ENCODE measurements at places on chromosomes 12 and 14.

DNA sequence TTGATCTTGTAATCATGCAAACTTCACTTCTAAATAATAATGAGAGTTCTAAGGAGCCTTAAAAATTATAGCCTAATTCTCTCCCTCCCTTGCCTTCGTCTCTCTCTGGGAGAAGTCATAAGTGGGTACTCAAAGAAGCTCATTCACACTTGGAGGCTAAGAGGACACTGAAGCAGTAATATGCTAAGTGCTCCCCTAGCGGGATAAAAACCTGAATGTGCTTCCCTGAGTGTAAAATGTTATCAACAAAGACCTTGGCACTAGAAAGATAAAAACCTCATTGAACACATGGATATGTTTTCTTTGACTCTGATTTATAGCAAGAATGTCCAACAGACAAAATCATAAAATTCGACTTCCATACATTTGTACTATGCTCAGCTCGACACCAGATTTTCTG lies 337.9 kb upstream of the NOVA1 start:
- DNase-seq, result no peak

- no peak for DNase-seq
Observed at GRCh38 chr14:76951166-76951565, 77.3 kb downstream of the IRF2BPL start.

DNA sequence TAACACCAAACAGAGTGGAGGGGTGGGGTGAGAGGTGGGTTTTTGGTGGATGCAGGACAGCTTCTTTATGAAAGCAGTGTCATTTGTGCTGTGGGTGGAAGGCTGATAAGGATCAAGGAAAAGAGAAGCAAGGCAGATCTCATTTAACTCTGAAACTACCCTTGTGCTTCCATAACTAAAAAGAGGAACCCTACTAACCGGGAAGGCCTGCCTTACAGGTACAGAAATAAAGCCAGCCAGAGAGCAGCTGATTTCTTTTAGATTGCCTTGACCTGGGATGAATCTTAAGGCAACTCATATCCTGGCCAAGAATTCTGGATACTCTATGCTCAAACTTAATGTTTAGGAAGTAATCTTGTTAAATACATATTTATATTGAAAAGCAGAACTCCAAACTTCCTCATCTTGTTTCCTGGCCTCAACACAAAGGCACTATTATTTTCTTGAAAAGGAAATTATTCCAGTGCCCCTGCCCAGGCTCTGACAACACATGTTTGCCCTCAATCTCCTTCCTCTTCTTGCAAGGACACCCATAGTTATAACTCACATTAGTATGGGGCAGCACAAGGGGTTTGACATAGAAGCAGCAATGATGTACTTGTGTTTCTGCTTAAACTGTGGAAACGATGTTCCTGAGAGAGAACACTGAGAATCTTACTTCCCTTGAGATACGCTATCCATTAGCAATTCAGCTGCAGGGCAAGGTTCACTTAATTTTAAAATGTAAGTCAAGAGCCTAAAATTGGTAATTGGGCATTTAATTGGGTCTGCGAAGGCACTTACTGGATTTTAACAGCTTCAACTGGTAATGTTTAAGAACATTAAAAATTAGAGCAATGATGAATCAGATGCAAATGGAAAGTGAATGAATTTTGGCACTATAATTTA lies 173.7 kb downstream of the STXBP6 start:
- no peak for DNase-seq

DNA sequence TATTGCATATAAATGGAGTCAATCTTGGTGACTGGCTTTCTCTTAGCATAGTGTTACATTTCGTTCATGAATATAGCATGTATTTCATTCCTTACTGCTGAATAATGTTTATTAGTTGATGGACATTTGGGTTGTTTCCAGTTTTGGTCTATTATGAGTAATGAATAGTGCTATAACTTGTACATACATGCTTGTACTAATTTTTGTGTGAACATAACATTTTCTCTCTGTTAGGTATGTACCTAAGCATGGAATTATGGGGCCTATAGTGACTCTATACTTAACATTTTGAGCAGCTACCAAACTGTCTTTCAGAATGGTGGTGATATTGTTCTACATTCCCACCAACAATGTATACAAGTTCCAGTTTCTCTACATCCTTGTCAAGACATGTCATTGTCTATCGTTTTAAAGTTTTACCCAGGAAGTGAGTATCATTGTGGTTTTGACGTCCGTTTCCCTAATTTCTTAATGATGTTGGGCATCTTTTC lies 23.1 kb downstream of the ATP2A2 start:
- DNase-seq, result no peak

DNA sequence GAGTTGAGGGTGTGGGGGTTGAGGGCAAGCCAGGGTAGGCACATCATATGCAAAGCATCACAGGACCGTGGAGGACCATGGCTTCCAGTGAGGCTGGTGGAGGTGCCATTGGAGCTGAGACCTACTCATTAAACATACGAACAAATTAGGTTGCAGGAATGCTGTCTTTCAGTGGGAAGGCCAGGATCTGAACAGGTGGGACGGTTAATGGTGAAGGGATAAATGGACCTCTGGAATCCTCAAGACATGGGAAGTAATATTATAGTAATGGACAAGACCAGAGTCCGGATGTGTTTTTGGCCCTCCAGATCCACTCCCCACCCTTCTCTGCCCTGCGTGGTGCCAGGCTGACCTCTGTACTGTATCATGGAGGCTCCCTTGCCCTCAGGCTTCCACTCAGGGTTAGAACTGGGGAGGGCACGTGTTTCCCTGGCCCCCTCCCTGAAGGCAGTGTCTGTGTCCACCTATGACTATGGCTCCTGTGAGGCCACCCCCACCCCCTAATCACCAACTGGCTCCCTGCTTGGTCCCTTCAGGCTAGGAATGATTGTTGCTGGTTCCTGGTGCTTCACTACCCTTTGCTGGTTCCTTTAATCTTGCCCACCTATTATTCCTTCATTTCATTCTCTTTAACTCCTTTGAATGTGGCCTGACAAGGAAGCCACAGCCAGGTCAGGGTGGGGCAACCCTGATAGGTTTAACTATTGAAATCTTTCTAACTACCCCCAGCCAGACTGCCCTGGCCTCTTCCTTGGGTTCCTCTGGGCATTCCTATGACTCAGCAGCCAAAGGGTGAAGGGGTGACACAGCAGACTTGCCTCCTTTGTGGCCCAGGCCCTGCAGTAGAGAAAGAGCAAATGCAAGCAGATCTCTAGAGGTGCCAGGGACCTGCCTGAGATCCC lies 10.7 kb downstream of the DHRS2 start:
- no peak for DNase-seq

DNA sequence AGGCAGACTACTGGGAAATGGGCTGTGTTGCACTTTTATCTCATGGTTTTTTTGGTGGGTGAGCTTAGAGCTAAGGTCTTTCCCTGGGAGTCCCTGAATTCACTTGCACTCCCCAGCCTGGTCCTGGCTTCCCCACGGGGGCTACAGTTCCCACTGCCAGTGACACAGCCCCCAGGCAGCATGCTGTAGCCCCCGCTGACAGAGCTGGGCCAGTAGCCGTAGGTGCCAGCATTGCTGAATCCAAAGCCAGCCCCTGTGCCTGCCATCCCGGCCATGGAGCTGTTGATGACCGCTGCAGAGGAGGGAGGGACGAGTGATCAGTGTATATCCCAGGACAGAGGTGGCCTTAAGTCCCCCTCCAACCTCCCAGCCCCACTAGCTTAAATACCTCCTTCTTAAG lies 6.9 kb upstream of the KRT72 start:
- no peak for DNase-seq

DNA sequence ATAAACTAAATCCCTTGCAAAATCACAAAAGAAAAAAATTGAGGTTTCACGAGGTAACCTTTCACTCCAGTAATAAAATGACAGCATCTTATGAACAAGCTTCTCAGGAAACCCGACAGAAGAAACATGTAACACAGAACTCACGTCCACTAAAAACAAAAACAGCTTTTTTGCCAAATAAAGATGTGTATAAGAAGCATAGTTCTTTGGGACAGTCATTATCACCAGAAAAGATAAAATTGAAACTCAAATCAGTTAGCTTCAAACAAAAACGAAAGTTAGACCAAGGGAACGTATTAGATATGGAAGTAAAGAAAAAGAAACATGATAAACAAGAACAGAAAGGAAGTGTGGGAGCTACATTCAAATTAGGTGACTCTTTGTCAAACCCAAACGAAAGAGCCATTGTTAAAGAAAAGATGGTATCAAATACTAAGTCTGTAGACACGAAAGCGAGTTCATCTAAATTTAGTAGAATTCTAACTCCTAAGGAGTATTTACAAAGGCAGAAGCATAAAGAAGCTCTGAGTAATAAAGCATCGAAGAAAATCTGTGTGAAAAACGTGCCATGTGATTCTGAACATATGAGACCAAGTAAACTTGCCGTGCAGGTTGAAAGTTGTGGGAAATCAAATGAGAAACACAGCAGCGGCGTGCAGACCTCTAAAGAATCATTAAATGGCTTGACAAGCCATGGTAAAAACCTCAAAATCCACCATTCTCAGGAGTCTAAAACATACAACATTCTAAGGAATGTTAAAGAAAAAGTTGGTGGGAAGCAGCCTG lies 25.8 kb downstream of the RESF1 start:
- no peak for DNase-seq

- DNase-seq, result no peak
Observed at GRCh38 chr12:86104087-86104486, 152.1 kb downstream of the MGAT4C start.

- DNase-seq, result no peak
Observed at GRCh38 chr12:25698772-25699171, 145.7 kb upstream of the LMNTD1 start.

- no peak for DNase-seq
Observed at GRCh38 chr12:57063991-57064685, 14.2 kb upstream of the MYO1A start.

DNA sequence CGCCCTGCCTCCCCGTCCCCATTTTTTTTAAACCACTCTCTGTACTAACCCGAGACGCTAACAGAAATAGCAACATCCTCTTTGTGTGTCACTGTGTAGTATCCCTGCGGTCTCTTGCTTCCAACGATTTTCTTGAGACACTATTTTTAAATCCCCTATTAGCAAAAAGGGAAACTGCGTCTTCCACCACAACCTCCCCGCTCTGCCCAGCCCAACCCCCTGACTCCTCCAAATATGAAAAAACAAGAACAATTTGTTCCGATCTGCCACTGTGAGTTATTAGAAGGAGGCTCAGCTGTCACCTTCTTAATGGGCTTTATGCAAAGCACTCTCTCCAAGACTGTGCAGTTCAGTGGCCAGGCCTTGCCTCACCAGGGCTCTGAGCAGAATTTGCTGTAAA lies 76.3 kb downstream of the MAP1LC3B2 start:
- DNase-seq, result no peak

GRCh38 chr12:43861015-43861839 lies 25.3 kb downstream of the TMEM117 start:
- DNase-seq, result peak; percentile 16

DNA sequence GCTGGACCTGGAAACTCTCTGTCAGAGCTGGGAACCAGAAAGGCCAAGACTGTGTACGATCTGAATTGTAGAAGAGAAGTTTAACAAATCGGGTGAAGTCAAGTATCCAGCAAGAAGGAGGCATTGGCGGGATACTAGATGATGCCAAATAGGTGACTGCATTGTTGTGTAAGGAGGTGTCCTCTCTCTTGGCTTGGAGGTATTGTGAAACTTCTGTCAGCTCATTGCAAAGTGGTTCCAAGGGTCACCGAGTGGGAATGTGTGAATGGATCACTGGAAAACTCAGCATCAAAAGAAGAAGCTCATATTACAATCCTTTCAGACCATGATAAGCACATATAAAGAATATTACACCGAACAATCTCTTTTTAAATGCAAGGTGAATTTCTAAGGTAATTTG lies 11.7 kb downstream of the NAV3 start:
- DNase-seq, result no peak

DNA sequence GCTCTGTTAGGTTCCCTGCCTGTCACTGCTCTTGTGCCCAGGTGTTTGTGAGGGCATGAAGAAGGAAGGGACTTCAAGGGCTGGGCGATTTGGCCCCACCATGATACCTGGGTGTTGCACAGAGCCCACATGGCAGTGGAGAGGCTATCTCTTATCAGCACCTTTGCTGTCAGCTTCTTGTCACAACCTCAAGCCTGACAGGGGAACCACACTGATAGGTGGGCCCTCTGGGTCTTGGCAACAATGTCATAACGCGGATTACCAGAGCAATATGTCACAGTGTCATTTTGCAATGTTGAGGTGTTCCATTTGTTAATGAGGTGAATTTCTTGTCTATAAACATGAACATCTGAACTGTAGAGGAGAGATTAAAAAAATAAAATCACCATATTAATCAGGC lies 22.9 kb upstream of the CACNA1C start:
- DNase-seq, result no peak

DNA sequence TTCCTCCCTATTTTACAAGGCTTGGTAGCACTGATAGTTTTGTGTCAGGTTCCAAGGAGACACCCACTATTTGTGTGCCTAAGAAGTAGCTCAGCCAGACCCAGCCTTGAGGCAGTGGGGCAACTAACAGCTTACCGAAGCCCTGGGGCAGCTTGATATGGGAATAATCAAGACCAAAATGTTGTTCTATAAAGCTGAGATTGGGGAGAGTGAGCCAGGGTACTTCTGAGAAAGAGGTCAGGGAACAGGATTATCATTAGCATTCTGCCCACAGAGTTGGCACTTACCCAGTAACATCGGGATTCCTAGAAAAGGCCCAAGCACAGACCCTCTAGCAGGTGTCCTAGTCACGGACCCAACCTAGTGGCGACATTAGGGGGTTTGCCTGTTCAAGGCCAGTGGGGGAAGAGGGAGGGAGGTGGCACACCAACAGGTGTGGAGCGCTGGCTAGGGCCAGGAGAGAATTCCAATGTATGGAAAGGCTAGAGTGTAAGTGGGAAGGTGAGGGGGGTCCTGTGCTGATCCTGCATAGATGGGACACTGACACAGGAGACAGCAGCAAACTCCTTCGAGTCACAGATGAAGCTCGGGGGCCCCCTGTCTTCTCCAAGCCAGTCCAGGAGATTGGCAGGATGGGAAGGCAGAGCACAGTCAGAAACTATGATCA lies 4.9 kb downstream of the PPP1R3E start:
- DNase-seq, result no peak

DNA sequence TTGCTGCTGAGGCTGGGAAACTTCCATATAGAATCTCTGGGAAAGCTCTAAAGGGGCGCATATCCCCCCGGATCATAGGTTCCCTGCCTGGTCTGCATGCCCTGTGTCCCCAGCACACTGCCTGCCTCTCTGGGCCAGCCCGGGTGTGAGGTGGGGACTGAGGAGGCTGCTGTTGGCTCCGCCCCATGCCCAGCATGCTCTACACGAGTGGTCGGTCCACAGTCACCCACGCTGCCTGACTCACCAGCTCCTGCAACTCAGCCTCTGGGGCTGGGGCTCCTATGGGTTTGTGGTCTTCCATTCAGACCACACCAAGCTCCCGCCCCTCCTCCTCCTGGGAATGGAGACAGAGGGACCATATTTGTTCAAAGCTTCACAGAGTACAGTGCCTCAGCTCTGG lies 88.5 kb upstream of the ANO2 start:
- DNase-seq, result no peak

DNA sequence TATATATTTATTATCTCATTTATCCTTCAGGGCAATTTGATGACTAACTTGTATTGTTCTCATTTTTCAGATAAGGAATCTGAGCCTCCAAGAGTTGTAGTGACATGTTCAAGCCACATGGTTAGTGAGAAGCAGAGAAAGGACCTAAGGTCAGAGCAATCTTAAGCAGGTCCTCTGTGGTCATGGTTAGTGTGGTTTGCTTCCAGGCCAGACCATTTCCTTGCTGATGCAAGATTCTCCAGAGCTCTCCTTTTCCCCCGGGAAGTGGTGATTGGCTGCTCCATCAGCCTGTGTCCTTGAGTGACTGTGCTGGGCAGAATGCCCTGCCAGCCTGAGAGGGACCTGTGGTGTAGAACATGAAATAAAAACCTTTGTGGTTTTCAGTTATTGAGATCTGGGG lies 141.3 kb downstream of the KTN1 start:
- no peak for DNase-seq

GRCh38 chr14:22567437-22567836 lies 21.6 kb downstream of the DAD1 start:
- DNase-seq, result no peak
